Breast epithelium (tissue), 4 donors: ENCODE measurements at places on chromosomes 16 and 17. TPM values are rescaled to one million over a fixed set of nuclear protein-coding genes. Genes with fewer than 3 reads are reported as not detected.

Gene PDIA2
- total RNA-seq = not detected

Gene CDH11
- total RNA-seq = 70.0 TPM

Gene ZNF624
- total RNA-seq = 3.5 TPM

GRCh38 chr17:32831627-32832243 lies 45.2 kb downstream of the MYO1D start:
- H3K27me3 ChIP-seq = no peaks in the 10 kb centered on the region
- no peaks in the 10 kb centered on the region for H3K4me1 ChIP-seq
- no peak overlapping the region for H3K4me3 ChIP-seq
- no peaks in the 10 kb centered on the region for H3K36me3 ChIP-seq

DNA sequence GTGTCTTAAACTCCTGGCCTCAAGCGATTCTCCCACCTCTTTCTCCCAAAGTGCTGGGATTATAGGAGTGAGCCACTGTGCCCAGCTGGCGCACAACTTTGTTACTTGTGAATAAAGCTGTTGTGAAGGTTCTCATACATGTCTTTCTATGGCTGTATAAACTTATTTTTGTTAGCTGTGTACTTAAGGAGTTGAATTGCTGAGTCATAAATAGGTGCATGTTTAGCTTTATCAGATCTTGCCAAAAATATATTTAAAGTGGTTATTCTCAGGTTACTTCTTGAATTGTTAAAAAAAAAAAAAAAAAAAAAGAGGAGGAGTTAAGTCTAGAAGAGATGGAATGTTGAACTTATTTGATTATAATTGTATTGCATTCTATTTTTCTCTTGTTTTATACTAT lies 47.6 kb upstream of the IRX3 start:
- no peaks in the 10 kb centered on the region for H3K27me3 ChIP-seq
- DNase-seq = no peak
- H3K36me3 ChIP-seq = no peaks in the 10 kb centered on the region
- H3K27ac ChIP-seq = no peak overlapping the region

GRCh38 chr16:11038305-11038704 lies 93.9 kb downstream of the CLEC16A start:
- H3K4me3 ChIP-seq = no peak overlapping the region
- H3K27me3 ChIP-seq = no peaks in the 10 kb centered on the region
- DNase-seq = no peak
- no peaks in the 10 kb centered on the region for H3K36me3 ChIP-seq

GRCh38 chr17:34884597-34884996 lies 76.7 kb downstream of the CCT6B start:
- no peak for DNase-seq
- no peaks in the 10 kb centered on the region for H3K4me1 ChIP-seq
- no peaks in the 10 kb centered on the region for H3K27me3 ChIP-seq
- no peak overlapping the region for H3K27ac ChIP-seq
- no peak overlapping the region for H3K4me3 ChIP-seq

GRCh38 chr17:19399750-19400450 lies 11.1 kb upstream of the RNF112 start:
- H3K27me3 ChIP-seq = no peaks in the 10 kb centered on the region
- H3K4me3 ChIP-seq = no peak overlapping the region
- no peak for DNase-seq
- peak overlapping the region; percentile 52 for H3K27ac ChIP-seq
- no peaks in the 10 kb centered on the region for H3K4me1 ChIP-seq

- no peaks in the 10 kb centered on the region for H3K4me1 ChIP-seq
- H3K27ac ChIP-seq = no peak overlapping the region
- no peaks in the 10 kb centered on the region for H3K36me3 ChIP-seq
- no peaks in the 10 kb centered on the region for H3K27me3 ChIP-seq
- no peak overlapping the region for H3K4me3 ChIP-seq
- no peak for DNase-seq
Measured at GRCh38 chr16:307691-308312, 24.8 kb downstream of the PDIA2 start.
